ENCODE measurements at places on chromosomes 4 and X. TPM values are rescaled to one million over a fixed set of nuclear protein-coding genes. Genes with fewer than 3 reads are reported as not detected.

GRCh38 chrX:40853816-40854123 lies 118.4 kb upstream of the MED14 start:
- DNase-seq, result no peak

GRCh38 chr4:187422655-187423054 lies 572.9 kb upstream of the ZFP42 start:
- no peak for DNase-seq

Gene SLITRK4
- total RNA-seq, result 2.1 TPM

Gene KIAA1210
- not detected for total RNA-seq

DNA sequence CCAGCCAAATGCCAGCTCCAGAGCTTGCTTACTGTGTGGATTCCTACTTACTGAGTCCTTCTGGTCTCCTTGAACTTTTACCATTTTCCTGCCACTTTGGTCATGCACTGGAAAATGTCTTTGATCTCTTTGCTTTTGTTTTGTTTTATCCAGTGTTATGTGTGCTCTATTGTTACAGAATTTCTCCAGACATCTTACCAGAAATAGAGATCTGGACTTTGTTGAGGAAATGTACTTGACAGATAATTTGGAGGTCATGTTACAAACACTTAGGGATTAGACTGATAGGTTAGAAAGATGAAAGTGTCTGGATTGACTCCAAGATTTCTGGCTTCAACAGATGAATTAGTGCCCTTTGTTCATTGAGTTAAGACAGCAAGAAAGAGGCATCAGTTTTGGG lies 5.7 kb upstream of the ZNF330 start:
- DNase-seq, result no peak

DNA sequence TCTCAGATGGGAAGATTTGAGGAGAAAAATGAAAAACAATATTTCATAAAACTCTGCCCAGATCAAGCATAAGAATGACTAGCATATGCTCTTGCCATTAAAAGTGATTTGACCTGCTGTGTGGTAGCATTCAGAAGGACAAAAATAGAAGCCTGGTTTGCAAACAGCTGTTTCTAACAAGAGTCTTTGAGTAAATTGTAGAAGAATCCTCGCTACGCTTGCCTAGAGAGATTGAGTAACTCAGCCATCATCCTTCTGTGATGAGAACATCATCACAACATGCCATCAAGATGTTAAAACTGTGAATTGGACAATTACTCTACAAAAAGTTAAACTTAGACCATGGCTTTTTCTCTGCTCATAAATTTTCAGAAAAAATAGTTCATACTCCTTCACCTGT lies 168.9 kb upstream of the PUDP start:
- DNase-seq, result no peak

DNA sequence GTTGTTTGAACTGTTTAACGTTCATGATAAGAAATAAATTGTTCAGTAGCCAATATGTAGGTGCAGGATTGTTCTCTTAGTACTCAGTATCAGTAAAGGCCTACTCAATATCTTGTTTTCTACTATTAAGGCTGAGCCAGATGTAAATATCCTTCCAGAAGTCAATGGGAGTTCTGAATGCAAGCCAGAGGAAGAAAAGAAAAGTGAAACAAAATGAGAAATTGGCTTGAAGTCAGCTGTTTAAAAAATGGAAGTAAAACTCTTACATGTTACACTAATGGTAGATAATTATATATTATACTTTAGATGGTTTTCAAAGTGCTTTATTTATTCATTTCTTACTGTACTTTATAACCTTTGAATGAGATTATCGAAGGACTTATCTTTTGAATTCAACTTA lies 1417.9 kb downstream of the ADGRL3 start:
- no peak for DNase-seq

GRCh38 chr4:63566658-63567057 lies 842.6 kb downstream of the TECRL start:
- DNase-seq, result no peak

- no peak for DNase-seq
These were observed 134.5 kb upstream of the NLGN4X start for GRCh38 chrX:6363188-6363587.

DNA sequence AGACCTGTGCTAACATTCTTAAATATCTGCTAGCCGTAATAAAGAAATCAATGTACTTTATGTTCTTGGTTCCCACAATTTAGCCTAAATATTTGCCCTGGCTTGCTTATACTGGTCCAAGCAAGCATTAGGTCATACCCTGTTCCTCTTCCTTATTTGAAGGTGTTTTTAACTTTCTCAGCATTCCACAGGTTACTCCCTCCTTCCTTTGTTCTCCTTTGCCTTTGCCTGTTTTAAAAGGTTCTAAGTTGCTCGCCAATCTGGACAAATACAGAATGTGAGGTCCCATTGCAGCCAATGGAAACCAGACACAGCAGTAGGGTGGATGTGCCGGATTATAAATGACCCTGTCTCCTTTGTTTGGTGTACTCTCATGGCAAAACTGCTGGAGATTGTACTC lies 436.8 kb upstream of the PCDH7 start:
- no peak for DNase-seq

DNA sequence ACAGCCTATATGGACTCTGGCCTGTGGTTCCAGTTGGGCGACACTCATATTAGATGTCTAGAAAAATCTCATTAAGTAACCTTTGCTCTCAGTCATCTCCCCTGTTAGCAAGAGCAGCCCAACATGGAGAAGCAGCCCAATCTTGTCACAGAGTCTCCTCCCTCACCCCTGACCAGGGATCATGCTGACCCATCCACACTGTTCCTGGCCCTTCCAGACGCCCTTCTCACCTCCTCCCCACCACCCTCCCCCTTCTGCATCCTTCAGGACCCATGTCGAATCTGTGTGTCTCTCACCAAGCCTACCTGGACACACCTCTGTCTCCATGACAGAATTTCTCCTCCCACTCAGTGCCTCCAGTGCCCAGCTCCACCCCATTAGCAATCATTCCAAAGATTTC lies 190.1 kb downstream of the STIM2 start:
- DNase-seq, result no peak

Gene IL9R
- not detected for total RNA-seq

GRCh38 chrX:70255452-70255851 lies 4.6 kb downstream of the P2RY4 start:
- DNase-seq, result no peak

DNA sequence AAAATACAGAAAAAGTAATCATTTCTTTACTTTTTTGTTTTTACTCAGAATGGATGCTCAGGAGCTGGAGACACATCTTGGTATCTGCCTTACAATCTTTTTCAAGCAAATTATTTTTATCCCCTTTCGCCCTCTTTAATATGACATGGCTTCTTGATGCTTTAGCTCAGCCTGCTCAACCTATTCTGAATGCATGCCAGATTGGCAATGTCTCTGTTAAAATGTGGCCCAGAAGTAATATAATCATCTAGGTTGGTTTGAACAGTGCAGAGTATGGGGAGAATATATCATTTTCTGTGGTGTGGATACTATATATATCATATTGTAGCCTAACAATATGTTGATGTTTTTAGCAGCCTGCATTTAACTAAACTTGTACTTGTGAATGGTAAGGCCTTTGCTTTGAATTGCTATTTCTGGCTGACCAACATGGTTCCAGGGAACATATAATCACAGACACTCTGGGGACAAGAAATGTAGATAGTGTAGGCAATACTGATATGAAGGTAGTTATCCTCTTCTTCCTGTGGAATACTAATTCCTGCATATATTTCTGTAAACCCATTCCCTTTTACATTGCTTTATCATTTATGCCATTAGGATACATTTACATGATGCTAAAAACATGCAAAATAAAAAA lies 282.7 kb downstream of the PPP3CA start:
- no peak for DNase-seq

Gene CCKAR
- total RNA-seq, result not detected

GRCh38 chrX:96575011-96575410 lies 109.6 kb upstream of the DIAPH2 start:
- DNase-seq, result no peak

DNA sequence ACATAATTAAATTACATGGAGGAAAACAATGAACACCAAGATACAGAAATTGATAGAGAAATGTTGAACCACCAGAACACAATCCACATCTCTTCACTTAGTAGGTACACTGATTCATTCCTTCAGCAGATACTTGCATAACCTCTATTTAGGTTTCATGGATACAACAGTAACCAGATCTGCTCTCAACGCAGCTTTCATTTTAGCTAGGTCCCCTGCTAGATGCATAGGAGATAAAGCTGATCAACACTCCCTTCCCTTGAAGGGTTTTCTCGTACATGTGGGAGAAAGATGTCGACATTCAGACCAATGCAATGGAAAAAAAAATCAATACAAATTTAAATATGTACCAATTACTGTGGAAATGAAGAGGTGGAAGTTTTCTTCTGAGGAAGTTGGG lies 37.3 kb downstream of the UNC5C start:
- no peak for DNase-seq

Gene PTPN13
- 38.0 TPM for total RNA-seq

DNA sequence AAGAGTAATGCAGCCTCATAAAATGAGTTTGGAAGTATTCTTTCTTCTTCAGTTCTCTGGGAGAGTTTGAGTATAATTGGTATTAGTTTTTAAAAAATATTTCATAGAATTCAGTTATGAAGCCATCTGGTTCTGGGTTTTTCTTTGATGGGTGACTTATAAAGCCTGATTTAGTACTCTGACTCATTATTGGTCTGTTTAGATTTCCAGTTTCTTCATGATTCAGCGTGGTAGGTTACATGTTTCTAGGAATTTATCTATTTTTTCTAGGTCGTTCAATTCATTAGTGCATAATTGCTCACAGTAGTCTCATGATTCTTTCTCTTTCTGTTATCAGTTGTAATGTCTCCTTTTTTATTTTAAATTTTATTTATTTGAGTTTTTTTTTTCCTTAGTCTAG lies 111.2 kb downstream of the CEP44 start:
- no peak for DNase-seq

Gene PROM1
- 0.10 TPM for total RNA-seq

Gene SLC16A2
- total RNA-seq, result 18.3 TPM

Gene MAMLD1
- 8.8 TPM for total RNA-seq

Gene PARM1
- total RNA-seq, result 1.0 TPM

Data from chondrocyte (in vitro differentiated cells).